ENCODE measurements at places on chromosomes 5 and 9.

GRCh38 chr9:112031400-112031799 is 134.8 kb downstream of the UGCG start:
- DNase-seq, result no peak

GRCh38 chr5:9927521-9927997 is 297.4 kb upstream of the TAS2R1 start:
- DNase-seq, result no peak

DNA sequence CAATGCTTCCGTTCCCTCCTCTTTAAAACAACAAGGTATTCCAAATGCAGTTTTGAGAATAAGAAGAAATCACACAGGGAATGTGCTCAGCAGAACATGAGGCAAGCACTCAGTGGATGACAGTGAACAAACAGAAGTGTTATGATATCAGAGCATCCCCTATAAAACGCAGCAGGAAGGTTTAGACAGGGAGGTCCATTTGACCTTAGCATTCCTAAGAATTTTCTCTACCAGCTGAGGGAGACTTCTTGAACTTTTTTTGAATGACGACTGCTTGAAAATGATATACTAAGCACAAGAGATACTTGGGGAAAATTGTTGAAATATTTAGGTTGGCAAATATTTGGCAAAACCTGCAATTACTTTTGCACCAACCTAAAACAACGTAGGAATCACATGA is 3.9 kb downstream of the AMACR start:
- DNase-seq, result no peak

- DNase-seq, result no peak
These were observed 151.7 kb upstream of the MPDZ start for GRCh38 chr9:13431222-13431536.

GRCh38 chr5:115471345-115472063 is 73.1 kb downstream of the FEM1C start:
- no peak for DNase-seq

GRCh38 chr9:21653091-21653490 is 149.3 kb upstream of the MTAP start:
- DNase-seq, result no peak

DNA sequence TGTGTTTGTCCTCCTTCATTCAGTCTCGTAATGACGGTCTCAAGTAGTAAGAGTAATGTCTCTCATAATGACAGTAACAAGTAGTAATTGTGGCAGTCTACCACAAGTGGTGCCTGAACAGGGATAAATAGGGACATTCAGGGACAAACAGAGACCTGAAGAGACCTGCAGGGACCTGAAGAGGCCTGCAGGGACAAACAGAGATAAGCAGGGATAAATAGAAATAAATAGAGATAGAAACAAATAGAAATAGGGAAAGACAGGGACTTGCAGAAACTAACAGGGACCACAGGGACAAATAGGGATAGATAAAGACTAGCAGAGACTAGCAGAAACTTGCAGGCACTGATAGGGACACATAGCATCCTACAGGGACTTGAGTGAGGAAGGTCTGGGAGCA is 7.9 kb downstream of the UGT3A2 start:
- DNase-seq, result no peak

DNA sequence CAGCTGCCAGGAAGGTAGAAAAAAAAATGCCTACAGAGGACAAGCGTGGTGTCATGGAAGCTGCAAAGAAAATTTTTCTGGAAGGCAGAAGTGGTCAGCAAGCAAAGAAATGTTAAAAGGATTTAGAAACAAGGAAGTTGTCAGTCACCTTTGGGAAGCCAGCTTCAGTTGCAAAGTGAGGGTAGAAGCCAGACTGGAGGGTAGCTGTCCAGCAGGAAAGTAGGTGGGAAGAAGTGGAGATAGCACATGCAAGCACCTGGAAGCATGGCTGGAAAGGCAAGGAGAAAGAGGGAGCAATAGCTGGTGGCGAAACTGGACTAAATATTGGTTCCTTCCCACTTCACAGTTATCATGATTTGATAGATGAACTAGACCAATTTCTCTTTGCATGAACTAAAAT is 54.3 kb downstream of the ADRB2 start:
- DNase-seq, result no peak

- DNase-seq, result no peak
These were observed 556 bp downstream of the PCDHGC3 start for GRCh38 chr5:141476132-141476911.

All from stimulated activated CD8-positive, alpha-beta memory T cell treated with anti-CD3 and anti-CD28 coated beads, Interleukin-15, amount 100 ng/mL, for 48 hours (primary cell).